ENCODE measurements at places on chromosomes 1 and 21. TPM values are rescaled to one million over a fixed set of nuclear protein-coding genes. Genes with fewer than 3 reads are reported as not detected.

The GPR3 gene
- total RNA-seq = 0.38 TPM

DNA sequence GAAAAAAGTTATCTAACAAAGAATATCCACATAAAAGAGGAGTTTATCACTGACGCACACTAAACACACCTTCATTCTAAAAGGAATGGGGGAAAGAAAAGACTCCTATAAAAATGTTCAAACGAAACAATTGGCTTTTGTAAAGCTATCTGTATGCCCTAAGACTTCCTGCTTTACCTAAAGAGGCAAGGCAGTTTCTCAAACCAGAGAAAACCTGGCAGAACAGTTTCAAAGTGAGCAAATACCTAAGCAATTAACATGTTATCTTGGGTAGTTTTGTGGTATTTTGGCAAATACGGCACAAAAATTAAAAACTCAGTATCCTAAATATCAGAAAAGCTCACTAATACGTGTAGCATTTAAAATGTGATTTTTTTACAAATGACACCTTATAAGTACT is 1.9 kb downstream of the PUM1 start:
- DNase-seq = no peak

The HES4 gene
- total RNA-seq = 32.0 TPM

DNA sequence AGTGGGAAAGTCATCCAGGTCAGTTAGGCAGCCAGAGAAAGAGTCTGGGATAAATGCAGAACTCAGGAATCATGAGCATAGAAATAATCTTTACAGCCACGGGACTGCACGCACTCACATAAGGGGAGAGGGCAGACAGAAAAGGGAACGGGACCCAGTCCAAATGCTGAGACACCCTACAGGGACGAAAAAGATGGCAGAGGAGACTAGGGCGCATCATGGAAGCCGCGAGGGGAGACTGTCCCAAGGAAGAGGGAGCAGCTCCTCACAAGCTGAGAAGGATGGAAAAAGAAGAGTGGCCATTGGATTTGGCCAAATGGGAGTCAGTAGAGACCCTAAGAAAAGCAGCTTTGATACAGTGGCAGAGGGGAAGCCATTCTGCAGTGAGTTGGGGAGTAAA is 102.9 kb upstream of the TLR5 start:
- DNase-seq = no peak

DNA sequence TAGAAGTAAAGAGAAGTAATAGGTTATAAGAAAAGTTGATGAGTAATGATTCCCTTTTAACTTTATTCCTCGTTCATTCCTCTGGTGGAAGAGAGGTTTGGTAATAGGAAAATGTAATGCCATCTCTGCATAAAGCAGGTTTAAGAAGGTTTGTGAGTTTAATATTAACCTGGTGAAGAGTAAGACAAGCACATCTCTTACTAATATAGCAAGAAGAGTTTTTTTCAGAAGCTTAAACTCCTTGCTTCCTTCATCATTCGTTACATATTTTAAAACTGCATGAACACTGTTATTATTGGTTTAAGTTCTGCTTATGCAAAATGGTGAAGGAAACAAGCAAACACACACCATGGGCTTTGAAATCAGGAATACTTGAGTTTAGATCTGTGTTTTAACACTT is 9.2 kb upstream of the PLA2G4A start:
- no peak for DNase-seq

- no peak for DNase-seq
Observed at GRCh38 chr1:84428235-84428634, 30.0 kb downstream of the DNASE2B start.
